ENCODE measurements at places on chromosomes 2 and 18.

DNA sequence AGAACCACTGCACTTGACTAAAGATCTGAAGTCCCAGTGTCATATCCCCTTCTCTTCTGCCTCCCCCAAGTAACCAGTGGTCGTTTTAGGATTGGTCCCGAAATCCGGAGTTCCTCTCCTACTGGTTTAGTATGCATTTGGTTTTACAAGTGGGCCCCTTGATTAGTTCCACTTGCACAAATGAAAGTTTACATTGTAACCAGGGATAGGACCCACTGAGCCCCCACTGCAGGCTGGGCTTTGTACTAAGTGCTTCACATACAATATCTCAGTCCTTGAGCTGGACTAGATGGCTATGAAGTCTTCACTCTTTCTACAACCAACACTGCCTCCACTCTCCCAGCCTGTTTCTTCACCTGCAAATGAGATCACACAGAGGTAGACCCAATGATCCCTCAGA lies 50.4 kb downstream of the CYRIA start:
- no peak for DNase-seq

- no peak for DNase-seq
Observed at GRCh38 chr2:137980459-137980858, 16.2 kb downstream of the HNMT start.

- DNase-seq, result no peak
Observed at GRCh38 chr2:235414422-235414821, 79.4 kb upstream of the AGAP1 start.

DNA sequence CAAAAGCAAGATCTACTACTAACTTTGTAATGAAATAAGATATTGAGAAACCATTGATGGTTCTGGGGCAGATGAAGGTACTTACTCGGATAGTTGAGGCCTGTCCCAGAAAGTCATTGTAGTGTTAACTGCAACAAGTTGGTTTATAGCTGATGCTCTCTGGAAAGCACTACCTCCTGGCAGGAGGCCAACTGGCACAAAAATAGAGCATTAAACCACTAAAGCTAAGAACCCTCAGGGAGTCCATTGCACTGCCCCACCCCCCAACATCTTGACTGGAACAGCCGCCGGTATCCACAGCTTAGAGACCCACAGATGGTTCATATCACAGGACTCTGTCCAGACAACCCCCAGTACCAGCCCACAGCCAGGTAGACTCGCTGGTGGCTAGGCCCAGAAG lies 552.5 kb upstream of the CRIM1 start:
- DNase-seq, result no peak

DNA sequence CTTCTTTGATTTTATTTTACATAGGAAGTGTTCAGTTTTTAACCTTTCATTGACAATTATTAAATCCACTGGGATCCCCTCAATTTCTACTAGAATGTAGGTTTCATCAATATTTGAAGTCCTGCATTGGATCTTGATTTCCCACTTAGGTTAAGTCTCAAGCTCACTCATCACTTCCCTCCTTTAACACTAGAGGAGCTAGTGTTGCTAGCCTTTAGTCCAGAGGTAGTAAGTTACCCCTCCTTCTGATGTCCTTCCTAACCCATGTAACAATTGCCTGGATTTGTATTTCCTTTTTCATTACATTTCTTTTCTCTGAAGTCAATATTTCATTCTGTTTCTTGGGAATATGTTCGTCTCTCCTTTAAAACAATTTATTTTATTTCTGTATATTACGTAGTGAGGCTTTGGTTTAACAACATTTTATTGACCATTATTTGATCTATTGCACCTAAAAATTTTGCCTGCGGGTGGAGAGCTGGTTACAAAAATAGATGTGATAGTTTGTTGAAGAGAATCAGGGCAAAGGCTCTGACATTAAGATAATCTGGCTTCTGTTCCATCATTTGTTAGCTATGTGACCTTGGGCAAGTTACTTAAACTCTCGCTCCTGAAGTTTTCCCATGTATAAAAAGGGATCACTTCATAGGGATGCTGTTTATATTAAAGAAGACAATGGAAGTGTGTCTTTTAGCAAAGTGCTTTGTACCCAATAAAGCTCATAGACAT lies 833.0 kb downstream of the SLC4A3 start:
- DNase-seq, result no peak

DNA sequence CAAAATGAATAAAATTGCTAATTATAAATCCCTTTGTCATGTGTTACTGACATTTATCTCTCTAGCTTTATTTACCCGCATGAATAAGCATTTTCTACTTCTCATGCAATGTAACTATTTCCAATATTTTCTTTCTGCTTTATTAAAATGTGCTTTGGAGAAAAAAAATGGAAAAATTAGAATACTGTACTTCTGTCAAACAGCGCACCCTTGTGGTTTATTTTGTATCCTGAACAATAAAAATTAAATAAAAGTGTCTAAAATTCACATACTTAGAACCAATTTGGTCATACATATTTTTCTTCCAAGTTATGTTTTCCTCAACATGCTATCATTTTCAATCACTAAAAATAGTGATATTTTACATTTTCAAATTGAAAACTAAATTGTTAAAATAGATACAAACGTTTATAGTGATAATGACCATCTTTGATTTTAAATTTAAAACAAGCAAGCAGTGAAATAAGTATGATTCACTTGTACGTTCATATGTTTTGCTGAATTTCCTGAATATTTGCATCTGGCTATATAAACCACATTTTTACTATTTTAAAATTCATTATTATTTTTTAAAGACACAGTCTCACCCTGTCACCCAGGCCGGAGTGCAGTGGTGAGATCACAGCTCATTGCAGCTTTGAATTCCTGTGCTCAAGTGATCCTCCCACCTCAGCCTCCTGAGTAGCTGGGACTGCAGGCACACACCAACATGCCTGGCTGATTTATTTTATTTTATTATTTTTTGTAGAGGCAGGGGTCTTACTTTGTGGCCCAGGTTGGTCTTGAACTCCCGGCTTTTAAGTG lies 95.9 kb upstream of the GRB14 start:
- no peak for DNase-seq

DNA sequence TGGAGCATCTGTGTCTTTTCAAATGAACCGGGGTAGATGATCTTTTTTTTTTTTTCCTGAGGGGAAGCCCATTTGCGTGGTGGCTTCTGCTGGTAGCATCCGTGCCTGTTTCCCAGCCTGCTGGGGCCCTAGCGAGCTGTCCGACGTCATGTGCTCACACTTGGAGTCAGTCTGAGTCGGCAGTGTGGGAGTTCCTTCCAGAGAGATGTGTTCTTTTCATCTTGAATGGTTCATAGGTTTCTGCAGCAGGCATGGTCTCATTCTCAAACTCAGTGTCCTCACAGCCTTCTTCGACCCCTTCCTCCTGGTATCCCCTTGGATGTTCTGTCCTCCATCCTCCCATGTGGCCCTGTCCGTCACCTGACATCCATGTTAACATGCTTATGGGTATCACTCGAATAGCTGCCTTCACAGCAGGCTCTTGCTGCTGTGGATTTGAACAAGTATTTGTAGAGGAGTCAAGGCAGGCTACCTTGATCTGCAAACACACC lies 51.0 kb downstream of the LDLRAD4 start:
- DNase-seq, result no peak

GRCh38 chr2:215413484-215413777 lies 22.4 kb downstream of the FN1 start:
- no peak for DNase-seq

DNA sequence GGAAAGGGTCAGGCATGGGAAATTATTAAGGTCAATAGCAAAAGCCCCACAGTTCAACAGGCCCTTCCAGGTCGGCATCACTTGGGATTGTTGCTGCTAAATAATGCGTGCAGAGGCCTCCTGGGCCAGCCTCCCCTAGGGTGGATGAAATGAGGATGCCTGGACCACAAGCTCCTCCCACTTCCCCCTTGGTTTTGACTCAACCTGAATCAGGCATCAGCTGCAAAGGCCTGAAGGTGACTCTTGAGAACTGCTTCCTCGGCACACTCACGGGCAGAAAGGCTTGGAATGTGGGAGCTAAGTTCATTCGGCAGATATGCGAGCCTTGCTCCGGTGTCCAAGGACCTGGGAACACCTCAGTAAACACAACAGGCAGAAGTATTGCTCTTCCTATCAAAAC lies 69.3 kb downstream of the MBP start:
- no peak for DNase-seq

GRCh38 chr18:79609841-79610281 lies 69.7 kb upstream of the CTDP1 start:
- DNase-seq, result no peak

GRCh38 chr2:57434972-57435371 lies 611.6 kb upstream of the VRK2 start:
- DNase-seq, result no peak

GRCh38 chr2:173991856-173992588 lies 26.8 kb upstream of the SP3 start:
- no peak for DNase-seq

DNA sequence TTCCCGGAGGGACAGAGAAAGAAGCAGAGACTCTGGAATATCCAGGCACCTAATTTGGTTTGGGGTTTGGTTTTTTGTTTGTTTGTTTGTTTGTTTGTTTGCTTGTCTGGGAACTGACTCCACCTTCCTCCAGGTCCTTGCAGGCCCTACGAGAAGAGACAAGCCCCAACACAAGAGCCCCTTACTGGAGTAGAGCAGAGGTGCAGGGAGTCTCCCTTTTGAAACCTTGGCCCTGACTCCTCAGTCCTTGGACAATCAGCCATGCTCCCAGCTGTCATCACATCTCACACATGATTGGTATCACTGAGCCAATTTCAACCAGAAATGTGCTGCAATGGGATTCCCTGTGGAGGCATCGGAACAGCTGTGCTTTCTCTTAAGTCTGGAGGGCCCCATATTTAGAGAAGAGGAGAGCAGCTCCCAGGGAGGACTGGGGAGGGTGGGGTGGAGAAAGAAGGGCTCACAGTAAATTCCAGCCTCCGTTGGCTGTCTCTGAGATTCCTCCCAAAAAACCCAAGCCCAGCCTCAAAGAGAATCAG lies 279.9 kb upstream of the NCKAP5 start:
- DNase-seq, result no peak

- DNase-seq, result no peak
Observed at GRCh38 chr2:202307690-202308089, 42.1 kb downstream of the NOP58 start.

GRCh38 chr2:127191331-127192219 lies 28.5 kb downstream of the CYP27C1 start:
- no peak for DNase-seq

GRCh38 chr2:237177052-237177451 lies 91.4 kb downstream of the COPS8 start:
- no peak for DNase-seq

GRCh38 chr18:44557616-44558151 lies 123.0 kb upstream of the SETBP1 start:
- DNase-seq, result no peak

GRCh38 chr2:101002562-101003277 lies 631 bp downstream of the RPL31 start:
- no peak for DNase-seq
